T-cell (primary cell): ENCODE measurements at places on chromosomes 13 and 19.

DNA sequence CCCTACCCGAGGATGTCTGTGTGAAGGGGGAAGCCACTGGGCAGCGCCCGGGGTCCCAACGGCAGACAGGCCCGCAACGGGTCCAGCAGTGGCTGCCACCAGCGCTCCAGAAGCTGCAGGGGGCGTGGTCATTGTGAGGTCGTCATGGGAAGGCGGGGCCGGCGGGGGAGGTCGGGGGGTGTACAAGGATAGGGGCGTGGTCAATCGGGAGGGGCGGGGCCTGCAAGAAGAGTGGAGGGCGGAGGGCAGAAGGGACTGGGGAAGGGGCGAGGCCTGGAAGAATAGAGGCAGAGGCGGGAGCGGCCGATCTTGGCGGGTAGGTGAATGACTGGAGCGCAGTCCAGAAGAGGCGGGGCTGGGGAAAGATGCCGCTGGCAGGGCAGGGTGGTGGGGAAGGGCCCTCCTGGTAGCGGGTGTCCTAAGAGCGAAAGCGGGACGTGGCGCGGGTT, 4.4 kb downstream of the FUZ start:
- peak; percentile 88 for DNase-seq

DNA sequence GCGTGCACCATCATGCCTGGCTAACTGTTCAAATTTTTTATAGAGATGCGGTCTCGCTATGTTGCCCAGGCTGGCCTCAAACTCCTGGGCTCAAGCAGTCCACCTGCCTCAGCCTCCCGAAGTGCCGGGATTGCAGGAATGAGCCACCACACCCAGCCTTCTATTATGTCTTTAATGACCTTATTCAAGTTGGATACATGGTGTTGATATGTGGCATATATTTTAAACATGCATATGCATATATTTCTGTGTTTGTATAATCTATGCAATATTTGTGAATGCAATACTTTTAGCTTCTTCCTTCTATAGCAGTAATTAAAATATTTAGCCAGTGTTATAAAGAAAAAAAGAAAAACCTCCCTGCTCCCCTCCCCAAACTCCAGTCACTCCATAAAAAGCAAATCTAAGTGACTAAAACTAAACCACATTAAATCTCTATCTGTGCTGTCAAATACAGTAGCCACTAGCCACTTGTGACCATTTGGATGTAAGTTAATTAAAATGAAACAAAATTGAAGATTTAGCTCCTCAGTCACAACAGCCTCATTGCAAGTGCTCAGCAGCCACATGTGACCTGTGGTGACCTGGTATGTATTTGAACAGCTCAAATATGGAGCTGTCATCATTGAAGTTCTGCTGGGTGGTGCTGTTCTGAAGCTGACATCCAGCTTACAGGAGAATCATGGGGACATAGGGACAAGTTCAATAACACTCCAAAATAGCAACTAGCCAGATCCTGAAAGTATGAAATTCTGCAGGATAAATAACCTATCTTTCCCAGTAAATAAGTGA, 27.4 kb downstream of the FCGBP start:
- DNase-seq, result no peak

DNA sequence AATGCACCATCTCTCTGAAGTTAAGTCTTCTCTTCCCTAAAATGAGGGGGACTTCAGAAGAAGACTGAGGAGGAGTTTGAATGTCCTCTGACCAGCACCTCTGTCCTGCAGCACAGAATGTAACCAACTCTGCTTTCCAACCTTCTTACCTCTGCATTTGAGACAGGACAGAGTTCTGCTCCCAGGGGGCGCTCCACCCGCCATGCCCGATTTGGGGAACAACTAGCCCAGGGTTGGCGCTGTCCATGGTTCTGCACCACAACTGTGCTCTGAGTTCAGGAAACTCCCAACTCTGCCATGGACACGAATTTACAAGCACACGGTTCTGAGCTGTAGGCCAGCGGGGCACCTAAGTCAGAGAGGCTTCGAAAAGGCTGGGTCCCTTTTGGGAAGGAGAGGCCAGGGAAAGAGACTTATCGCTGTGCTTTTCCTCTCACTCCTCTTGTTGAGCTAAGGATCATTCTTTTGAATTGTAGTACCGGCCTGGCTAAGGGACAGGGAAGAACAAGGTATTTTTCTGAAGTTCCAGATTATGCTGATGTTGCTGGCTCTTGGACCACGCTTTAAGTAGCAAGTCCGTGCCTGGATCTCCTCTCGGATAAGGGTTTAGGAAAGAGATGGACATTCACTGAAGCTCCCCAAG, 22.2 kb downstream of the SIGLEC5 start:
- DNase-seq, result peak; percentile 46

- no peak for DNase-seq
Measured at GRCh38 chr13:37345869-37346268, 240.4 kb upstream of the CSNK1A1L start.

GRCh38 chr19:20787786-20788185, 11.7 kb downstream of the ZNF66 start:
- DNase-seq, result no peak

GRCh38 chr13:105587786-105588185, 947.7 kb downstream of the EFNB2 start:
- no peak for DNase-seq

DNA sequence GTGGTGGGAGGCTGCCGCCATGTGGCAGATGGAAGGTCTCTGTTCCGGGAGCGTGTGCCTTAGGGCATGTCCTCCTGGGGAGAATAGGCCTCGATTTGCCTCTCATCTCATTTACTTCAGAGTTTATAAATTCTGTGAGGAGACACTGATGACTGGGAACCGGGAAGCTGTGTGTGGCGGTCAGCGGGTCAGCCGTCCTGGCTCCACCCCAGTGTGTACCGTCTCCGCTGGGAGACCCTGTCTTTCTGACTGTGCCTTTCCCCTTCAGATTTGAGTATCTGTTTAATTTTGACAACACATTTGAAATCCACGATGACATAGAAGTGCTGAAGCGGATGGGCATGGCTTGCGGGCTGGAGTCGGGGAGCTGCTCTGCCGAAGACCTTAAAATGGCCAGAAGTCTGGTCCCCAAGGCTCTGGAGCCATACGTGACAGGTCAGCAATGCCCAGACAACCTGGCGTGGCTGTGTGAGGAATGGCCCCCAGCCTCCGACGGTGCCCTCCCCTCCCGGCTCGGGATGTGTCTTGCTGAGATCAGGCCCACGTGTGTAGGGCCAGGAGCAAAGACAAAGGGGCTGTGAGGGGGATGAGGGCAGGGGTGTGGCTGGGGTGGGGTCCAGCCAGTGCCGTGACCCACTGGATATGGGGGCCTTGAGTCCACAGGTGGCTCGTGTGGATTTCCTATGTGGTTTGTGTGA, 21.6 kb downstream of the ATP4B start:
- DNase-seq, result no peak

DNA sequence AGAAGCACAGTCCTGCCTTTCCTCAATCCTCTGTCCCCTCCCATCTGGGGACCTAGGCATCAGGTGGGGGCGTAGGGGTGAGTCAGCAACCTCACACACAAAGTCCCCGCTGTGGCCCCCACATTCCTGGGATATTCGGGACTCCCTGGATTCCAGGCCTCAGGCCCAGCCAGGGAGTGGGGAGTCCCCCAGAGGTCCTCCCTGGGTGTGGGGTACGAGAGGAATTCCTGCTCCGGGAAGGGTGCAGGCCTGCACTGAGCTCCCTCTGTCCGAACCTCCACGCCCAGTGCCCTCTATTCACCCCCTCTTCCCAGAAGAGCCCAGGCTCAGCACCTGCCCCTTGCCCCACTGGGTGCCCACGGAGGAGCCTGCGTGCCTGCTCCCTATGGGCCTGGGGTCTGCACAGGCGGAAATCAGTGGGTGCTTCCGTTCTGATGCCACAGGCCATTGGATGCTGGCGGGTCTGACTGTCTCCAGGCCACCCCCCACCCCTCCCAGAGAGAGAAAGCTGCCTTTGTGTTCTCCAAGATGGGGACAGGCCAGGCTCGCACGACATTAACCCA, 3.4 kb downstream of the CADM4 start:
- no peak for DNase-seq

DNA sequence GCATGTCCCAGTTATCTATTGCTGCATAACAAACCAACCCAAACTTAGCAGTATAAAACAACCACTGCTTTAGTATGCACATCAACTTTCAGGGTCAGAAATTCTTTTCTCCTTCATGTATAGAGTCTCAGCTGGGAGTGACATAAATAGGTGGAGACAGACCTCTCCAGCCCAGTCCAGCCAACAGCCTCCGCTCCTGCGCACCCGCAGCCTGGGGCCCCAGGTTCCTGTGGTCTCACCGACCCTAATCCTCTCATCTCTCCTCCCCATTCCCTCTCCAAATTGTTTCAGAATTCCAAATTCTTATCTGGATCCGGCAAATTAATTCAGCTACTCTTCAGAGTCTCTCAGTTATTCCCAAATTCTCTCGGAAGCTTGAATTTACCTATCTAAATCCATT, 522 bp upstream of the ATP12A start:
- no peak for DNase-seq

GRCh38 chr19:33365691-33366090, 7.8 kb upstream of the CEBPG start:
- DNase-seq, result no peak

DNA sequence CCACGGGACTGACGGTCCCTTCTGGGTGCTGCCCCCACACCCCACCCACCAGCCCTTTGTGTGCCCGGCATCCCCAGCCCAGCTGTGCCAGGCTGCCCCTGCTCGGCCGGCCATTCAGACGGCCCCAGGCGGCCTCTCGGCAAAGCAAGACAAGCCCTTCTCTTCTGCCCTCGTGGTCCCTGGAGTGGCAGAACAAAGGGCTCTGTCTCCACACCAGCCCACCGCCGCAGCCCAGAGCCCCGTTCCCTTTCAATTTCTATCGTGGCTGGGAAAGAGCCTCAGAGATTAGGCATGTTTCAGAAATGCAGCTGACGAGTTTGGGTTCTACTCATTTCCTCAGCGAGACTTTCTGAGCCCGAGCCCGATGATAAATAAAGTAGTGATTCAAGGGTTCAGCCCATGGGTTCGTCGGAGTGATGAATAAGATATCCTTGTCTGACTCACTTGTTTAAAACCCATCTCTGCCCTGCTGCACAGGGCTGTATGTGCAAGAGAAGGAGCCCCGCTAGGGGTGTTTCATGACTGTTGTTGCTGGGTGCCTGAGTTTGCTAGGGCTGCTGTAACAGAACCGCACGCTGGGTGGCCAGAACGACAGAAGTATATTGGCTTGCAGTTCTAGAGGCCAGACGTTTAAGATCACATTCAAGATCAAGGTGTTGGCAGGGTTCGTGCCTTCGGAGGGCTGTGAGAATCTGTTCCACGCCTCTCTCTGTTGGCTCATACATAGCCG, 4.3 kb downstream of the MYO9B start:
- DNase-seq, result peak; percentile 33

GRCh38 chr13:74336546-74336945, 202.3 kb upstream of the KLF12 start:
- no peak for DNase-seq

GRCh38 chr19:33282036-33282671, 20.2 kb downstream of the CEBPA start:
- DNase-seq, result no peak

DNA sequence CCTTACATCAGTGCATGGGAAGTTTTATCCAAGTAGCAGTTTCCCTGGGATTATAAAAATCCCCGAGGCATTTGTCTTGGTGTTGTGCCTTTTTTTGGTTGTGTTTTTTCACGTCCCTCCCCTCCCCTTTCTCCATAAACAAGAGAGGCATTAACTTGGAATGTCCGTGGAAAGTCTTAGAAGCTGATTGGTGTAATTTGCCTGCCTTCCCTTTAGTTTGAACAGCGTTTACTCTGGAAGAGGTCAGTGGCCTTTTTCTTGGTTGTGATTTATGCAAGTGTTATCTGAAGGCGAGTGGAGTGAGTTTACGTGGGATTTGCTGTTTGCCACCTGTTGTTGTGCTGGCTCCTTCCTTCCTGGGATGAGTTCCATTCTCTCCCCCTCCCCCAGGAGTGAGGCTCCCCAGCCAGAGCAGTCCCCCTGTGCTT, 7.2 kb downstream of the ACTN4 start:
- DNase-seq, result no peak

DNA sequence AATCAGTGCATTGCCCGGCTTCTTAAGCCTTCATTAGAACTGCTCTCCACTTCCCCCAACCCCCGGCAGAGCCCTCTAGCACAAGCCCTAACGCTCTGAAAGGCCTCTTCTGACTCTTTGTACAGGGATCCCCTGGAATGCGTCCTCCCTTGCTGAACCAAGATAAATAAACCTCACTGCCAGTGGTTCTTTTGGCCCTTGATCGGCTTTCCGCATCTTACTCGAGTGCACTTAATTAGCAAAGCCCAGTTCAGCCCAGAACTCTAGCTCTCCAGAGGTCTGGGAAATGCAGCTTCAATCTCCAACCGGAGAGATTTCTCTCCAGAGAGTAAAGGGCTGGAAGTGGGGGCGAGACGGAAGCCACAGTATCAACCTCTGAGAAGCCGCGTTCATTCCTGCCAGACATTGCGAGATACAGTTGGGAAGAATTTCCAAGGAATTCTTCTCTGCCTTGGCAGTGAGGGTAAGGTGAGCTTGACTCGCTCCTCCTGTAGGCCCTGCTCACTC, 8.7 kb upstream of the ZNF444 start:
- no peak for DNase-seq

- no peak for DNase-seq
Measured at GRCh38 chr13:24557081-24557480, 44.5 kb upstream of the PARP4 start.

GRCh38 chr19:32692727-32693061, 1.1 kb downstream of the NUDT19 start:
- no peak for DNase-seq

GRCh38 chr13:27797228-27797624, 4.9 kb downstream of the GSX1 start:
- DNase-seq, result no peak

DNA sequence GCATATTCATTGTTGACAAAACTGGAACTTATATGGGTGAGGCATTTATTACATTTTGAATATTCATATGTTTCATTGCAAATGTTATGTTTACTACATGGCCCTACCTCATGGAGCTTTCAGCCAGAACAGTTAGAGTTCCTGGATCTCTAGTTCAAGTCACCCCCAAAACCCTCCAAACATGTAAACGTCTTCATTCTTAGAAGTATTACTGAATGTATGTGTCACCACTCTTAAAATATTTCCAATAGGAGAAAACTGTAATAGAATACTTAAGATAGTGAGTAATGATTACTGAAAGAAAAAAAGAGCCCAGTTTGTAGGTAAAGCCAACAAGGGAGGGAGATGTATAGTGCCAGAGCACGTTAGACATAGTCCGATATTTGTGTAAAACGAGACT, 23.5 kb downstream of the URI1 start:
- no peak for DNase-seq
